ENCODE measurements at places on chromosomes 12 and 14.

DNA sequence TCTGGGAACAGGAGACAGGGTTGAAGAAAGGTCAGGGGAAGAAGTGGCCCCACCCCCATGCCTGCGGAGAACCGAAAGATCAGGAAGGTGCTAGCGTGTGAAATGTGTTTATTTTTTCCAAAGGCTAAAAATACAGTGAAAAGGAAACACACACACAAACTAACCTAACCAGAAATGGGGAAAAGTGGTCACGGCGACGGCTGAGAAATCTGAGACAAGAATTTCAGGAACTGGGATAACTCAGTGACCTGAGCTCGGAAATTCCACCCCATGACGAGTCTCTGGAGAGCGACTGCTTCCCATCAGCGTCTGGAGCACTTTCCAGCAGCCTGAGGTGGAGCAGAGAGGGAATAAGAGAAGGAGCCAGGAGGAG is 16.6 kb upstream of the RND1 start:
- DNase-seq = peak; percentile 55

- DNase-seq = no peak
These were observed 381.0 kb downstream of the LRIG3 start for GRCh38 chr12:58539295-58539694.

- no peak for DNase-seq
These were observed 152.2 kb downstream of the BTG1 start for GRCh38 chr12:91993287-91994017.

GRCh38 chr12:111453071-111453989 is 47.6 kb downstream of the SH2B3 start:
- DNase-seq = peak; percentile 21

- no peak for DNase-seq
These were observed 130.1 kb upstream of the HIF1A start for GRCh38 chr14:61565181-61565580.

GRCh38 chr12:21276826-21277225 is 57.9 kb downstream of the SLCO1A2 start:
- no peak for DNase-seq

DNA sequence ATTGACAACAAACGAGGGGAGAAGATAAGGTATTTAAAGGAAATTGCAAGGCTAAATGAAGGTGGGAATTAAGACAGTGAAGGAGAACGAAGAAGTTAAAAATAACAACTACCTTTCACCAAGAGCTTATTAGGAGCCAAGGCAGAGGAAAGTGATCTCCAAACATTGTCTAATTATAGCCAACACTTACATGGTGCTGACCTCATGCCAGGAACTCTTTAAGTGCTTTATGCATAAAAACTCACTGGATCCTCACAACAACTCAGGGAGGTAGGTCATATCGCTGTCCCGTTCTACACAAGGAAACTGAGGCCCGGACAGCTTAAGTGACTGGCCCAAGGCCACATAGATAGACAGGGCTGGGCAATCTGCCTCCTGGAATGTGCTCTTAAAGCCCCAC is 19.5 kb downstream of the TAMALIN start:
- no peak for DNase-seq
